Uterine smooth muscle cell (primary cell): ENCODE measurements at places on chromosomes 12 and 14. TPM values are rescaled to one million over a fixed set of nuclear protein-coding genes. Genes with fewer than 3 reads are reported as not detected.

The SLC38A4 gene
- total RNA-seq, result 0.11 and 0.25 TPM in 2 replicates

The GUCY2C gene
- not detected in 2 replicates for total RNA-seq

The ANO2 gene
- under 0.01 TPM in 1 of 2 replicates, not detected in the other for total RNA-seq

The ZNF641 gene
- 8.6 and 12.4 TPM in 2 replicates for total RNA-seq

The KLHL28 gene
- 7.7 and 13.2 TPM in 2 replicates for total RNA-seq

The CDK4 gene
- total RNA-seq, result 177 and 190 TPM in 2 replicates

The SMIM41 gene
- total RNA-seq, result 0.11 and 0.37 TPM in 2 replicates

The ADGRD1 gene
- 0.11 and 1.1 TPM in 2 replicates for total RNA-seq

The TMPO gene
- total RNA-seq, result 89.5 and 240 TPM in 2 replicates

The KRT77 gene
- total RNA-seq, result not detected in 2 replicates

The PIANP gene
- total RNA-seq, result under 0.01 TPM in 1 of 2 replicates, not detected in the other

The SLC24A4 gene
- under 0.01 TPM in 1 of 2 replicates, not detected in the other for total RNA-seq

The ATN1 gene
- total RNA-seq, result 15.7 and 22.4 TPM in 2 replicates

The KRT8 gene
- total RNA-seq, result 7.7 and 9.7 TPM in 2 replicates

The RASAL1 gene
- not detected in 2 replicates for total RNA-seq
